NCI-H1048 (cell line): ENCODE measurements at places on chromosomes 13 and 19.

DNA sequence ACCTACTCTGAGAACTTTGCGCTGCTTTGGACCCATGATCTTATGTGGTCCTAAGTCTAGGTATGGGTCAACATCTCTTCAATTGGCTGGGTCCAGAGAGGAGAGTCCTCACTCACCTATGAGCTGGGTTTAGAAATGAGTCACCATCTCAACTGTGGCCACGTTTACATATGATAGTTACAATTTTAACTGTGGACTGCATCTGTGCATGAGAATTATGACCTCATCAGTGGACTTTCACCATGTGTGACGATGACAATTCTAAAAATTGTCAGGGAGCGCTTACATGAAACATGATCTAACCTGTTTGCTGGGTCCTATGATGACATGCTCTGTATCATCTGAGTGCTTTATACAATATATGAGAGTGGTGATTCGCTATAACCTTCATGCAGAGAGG is 12.7 kb upstream of the ZNF724 start:
- DNase-seq: no peak

- DNase-seq: no peak
Measured at GRCh38 chr19:12995596-12996405, 526 bp downstream of the NFIX start.

GRCh38 chr13:27131906-27132305 is 39.7 kb downstream of the USP12 start:
- no peak for DNase-seq

GRCh38 chr19:8611391-8611876 is 919 bp upstream of the ADAMTS10 start:
- no peak for DNase-seq

- DNase-seq: no peak
Measured at GRCh38 chr19:6087074-6087571, 23.2 kb downstream of the RFX2 start.

- no peak for DNase-seq
Measured at GRCh38 chr19:17755443-17755890, 4.2 kb downstream of the FCHO1 start.

GRCh38 chr19:55094456-55095259 is 19.0 kb downstream of the EPS8L1 start:
- DNase-seq: no peak
